ENCODE measurements at places on chromosomes 7 and 10.

- no peak for DNase-seq
Observed at GRCh38 chr10:8055420-8056349, 1.2 kb downstream of the GATA3 start.

- DNase-seq, result no peak
Observed at GRCh38 chr7:7051206-7051877, 131.0 kb upstream of the C1GALT1 start.

DNA sequence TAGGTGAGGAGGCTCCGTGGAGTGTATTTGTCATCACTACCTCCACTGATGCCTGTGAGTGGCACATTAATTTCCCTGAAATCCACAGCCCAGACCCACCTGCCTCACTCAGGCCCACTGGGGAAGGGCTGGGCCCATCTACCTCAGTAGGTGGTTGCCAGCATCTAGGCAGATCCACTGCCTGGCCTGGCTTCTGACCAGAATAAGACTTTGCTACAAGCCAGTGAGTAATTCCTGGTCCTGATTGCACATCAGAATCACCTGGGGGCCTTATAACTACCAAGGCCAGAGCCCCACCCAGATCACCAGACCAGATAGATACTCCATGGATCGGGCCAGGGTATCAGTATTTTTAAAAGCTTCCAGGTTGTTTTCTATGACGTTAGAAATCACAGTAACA is 37.5 kb upstream of the PLEKHA1 start:
- no peak for DNase-seq

- DNase-seq, result no peak
Observed at GRCh38 chr10:86630079-86630478, 24.3 kb upstream of the OPN4 start.

GRCh38 chr10:112955582-112956421 is 5.8 kb downstream of the TCF7L2 start:
- DNase-seq, result no peak

GRCh38 chr10:106267591-106267990 is 896.9 kb downstream of the SORCS1 start:
- DNase-seq, result no peak

GRCh38 chr10:6719561-6719960 is 139.5 kb upstream of the PRKCQ start:
- DNase-seq, result no peak

Measured in D341Med (cell line).